ENCODE measurements at places on chromosomes 11 and 22.

GRCh38 chr22:35970616-35971455 lies 57.8 kb downstream of the RBFOX2 start:
- no peak for DNase-seq

- DNase-seq: peak; percentile 83
Measured at GRCh38 chr11:128733440-128734102, 39.7 kb downstream of the FLI1 start.

- no peak for DNase-seq
Measured at GRCh38 chr22:20127318-20127868, 4.2 kb upstream of the ZDHHC8 start.

- DNase-seq: no peak
Measured at GRCh38 chr11:1459219-1459575, 27.4 kb downstream of the MOB2 start.

- no peak for DNase-seq
Measured at GRCh38 chr11:69921128-69922014, 102.2 kb upstream of the FGF3 start.

- no peak for DNase-seq
Measured at GRCh38 chr11:69356703-69357457, 62.9 kb downstream of the MYEOV start.

GRCh38 chr11:3950996-3951660 lies 95.7 kb downstream of the STIM1 start:
- peak; percentile 78 for DNase-seq

GRCh38 chr11:61161190-61162091 lies at the start of gene VPS37C:
VPS37C (minus strand) TSS chr11:61161426; CDS start chr11:61138829, 22,597 bp downstream.
- peak; percentile 93 for DNase-seq

DNA sequence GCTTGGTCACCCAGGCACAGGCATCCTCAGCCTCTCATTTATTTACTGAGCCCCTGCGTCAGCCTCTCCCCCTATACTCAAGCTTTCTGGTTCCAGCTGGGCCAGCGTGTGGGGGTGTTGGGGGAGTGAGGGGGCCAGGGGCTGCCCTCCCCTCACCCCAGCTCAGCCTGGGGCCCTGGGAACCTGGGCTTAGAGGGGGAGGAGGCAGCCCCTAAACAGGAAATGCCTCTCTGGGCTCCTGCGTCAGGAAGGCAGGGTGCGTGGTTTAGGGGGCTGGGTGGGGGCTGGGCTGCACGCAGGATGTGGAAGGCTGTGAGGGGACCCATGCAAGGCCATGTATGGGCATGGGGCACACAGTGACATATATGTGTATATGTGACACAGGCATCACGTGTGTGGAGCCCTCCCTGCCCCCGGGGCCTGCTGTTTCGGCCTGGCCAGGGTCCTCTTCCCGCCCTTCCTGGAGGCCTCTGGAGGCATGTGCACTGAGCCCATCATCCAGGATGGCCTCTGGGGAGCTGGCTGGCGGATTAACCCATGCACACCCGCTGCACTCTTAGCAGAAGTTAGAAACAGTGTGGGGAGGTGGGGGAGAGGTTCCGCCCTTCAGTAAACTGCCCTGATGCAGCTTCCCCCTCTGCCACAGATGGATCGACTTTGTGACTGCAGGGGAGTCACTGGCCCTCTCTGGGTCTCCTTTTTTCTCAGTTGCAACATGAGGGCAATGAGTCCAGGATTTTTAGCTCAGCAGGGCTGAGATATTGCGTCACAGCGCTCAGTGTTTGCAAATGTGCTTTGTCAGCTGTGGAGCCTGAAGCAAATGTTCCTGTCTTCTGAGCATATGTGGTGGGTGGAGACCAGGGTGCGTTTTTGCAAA lies 1.1 kb upstream of the CD248 start:
- peak; percentile 65 for DNase-seq

GRCh38 chr11:17642370-17642769 lies 77.0 kb upstream of the MYOD1 start:
- no peak for DNase-seq

DNA sequence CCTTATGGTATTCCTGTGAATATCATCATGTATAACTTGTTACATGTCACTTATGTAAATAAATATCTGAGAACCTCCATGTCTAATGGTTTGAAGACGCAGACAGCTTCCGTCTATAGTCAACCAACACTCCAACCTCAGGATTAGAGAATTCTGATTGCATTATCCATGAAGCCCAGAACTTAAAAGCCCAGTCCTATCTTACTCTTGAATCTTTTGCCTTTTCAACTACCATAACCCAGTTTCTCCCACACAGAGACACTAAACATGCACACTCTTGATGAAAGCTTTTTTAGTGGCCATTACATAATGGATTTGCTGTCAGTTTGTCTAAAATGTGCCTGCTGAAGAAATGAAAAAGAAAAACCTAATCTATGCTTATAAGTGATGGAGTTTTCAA lies 1219.2 kb downstream of the LRRC4C start:
- no peak for DNase-seq

GRCh38 chr11:3186166-3186953 lies 21.2 kb upstream of the OSBPL5 start:
- DNase-seq: no peak

DNA sequence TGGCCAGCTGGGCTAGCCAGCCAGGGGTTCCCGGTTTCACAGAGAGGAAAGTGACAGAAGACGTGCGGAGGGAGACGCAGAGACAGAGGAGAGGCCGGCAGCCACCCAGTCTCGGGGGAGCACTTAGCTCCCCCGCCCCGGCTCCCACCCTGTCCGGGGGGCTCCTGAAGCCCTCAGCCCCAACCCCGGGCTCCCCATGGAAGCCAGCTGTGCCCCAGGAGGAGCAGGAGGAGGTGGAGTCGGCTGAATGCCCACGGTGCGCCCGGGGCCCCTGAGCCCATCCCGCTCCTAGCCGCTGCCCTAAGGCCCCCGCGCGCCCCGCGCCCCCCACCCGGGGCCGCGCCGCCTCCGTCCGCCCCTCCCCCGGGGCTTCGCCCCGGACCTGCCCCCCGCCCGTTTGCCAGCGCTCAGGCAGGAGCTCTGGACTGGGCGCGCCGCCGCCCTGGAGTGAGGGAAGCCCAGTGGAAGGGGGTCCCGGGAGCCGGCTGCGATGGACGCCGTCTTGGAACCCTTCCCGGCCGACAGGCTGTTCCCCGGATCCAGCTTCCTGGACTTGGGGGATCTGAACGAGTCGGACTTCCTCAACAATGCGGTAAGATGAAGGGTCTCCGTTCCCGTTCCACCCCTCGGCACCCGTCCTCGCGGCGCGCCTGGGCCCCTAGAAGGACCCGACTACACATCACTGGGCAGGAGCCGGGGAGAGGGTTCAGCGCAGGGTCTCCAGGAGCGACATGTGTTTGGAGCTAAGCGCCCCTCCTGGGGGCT lies at the start of gene CREB3L1:
CREB3L1 (plus strand) TSS at position 41 of the 765 bp plus-strand sequence; CDS start at position 491, 450 bp downstream.
- DNase-seq: no peak

GRCh38 chr11:106379712-106380111 lies 302.2 kb downstream of the AASDHPPT start:
- no peak for DNase-seq

GRCh38 chr22:42990131-42990838 lies 24.7 kb downstream of the PACSIN2 start:
- peak; percentile 42 for DNase-seq

GRCh38 chr22:49928555-49929210 lies 10.2 kb downstream of the CRELD2 start:
- no peak for DNase-seq

DNA sequence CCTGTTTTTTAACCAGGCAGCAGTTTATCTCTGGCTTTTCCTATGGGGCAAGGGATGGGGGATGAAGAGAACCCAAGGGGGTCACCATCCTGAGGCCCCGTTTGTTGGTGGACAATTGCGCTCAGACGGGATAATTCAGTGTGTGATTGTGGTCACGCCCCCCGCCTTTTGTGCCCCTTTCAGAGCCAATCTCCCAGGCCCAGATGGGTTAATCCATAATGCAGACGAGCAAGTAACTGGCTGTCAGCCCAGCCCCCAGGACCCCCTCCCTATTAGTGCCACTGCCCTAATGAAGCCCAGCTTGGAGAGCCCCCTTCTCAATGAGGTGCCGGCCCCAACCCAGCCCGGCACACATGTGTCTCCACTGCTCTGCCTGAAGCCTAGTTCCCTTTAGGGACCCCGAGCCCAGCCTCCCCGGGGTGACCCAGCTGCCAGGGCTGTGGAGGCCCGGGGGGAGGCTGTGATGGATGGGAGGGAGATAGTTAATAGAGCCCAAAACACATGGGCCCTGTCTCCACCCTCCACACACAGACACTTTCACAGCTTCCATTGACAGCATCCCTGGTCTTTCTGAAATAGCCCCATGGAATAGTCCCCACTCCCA lies 19.1 kb upstream of the ROBO3 start:
- no peak for DNase-seq

DNA sequence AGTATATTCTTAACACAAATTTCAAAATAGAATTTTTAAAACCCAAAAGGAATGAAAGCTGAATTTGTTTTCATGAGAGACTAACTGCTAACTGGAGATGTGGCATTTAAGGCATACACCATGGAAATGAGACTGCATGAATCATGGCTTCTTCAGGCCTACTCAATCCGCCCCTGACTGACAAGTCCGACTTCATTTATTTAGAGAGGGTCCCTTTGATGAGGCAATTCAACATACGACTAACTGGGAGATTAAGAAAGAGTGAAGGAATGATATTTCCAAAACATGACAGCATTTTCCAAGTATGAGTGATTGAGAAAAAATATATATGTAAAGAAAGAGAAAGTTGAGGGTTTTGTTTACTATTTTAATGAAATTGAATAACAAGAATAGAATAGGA lies 720.1 kb downstream of the DLG2 start:
- DNase-seq: no peak

DNA sequence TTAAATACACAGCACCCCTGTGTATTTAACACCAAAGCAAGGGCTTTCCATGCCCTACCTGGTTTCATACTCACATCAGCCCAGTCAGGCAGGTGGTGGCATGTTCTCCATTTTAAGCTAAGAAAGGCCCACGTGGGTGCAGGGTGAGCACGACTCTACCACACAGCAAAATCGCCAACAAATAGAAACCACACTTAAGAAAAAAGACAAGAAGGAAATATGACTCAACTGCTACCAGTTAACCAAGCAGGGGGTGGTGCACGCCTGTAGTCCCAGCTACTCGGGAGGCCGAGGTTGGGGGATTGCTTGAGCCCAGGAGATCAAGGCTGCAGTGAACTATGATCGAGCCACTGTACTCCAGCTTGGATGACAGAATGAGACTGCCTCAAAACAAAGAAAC lies 35.2 kb upstream of the TFIP11 start:
- DNase-seq: no peak

DNA sequence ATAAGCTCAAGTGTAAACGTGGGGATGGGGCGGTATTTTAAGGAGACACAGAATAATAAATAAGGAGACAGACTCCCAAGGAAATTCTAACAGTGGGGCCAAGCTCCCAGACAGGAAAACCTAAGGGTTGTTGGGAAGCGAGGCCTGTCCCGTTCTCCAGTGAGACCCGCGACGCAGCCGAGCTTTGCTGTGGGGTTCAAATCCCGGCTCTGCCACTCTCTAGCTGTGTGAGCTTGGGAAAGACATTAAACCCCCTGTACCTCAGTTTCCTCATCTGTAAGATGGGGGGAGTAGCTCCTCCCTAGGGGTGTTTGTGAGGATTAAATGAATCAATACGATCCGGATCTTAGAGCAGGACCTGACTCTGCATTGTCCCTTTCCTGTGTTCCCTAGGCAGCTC lies 106.8 kb downstream of the TRIM29 start:
- no peak for DNase-seq

GRCh38 chr11:126188332-126189108 lies 22.9 kb downstream of the RPUSD4 start:
- DNase-seq: no peak

- DNase-seq: no peak
Measured at GRCh38 chr11:103528596-103528995, 419.4 kb downstream of the DYNC2H1 start.

GRCh38 chr11:12171921-12172320 lies 61.5 kb downstream of the MICAL2 start:
- no peak for DNase-seq

DNA sequence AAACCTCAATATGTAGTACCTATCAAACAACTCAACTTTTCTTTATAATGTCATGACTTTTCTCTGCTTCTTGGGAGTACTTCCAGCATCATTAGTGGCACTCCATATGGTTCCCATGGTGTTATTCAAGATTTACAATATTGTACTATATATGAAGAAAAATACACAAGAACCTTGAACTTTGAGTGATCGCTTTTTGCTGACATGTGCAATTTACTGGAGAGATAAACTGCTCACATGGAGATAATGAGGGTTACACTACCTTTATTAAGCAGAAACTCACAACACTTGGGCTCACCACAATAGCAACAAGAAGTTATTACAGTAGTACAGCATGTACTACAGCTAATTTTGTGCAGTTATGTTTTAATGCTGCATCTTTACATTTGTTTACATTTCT lies 388.2 kb downstream of the DLG2 start:
- DNase-seq: no peak

- DNase-seq: no peak
Measured at GRCh38 chr11:47438721-47439120, 10.2 kb downstream of the RAPSN start.

DNA sequence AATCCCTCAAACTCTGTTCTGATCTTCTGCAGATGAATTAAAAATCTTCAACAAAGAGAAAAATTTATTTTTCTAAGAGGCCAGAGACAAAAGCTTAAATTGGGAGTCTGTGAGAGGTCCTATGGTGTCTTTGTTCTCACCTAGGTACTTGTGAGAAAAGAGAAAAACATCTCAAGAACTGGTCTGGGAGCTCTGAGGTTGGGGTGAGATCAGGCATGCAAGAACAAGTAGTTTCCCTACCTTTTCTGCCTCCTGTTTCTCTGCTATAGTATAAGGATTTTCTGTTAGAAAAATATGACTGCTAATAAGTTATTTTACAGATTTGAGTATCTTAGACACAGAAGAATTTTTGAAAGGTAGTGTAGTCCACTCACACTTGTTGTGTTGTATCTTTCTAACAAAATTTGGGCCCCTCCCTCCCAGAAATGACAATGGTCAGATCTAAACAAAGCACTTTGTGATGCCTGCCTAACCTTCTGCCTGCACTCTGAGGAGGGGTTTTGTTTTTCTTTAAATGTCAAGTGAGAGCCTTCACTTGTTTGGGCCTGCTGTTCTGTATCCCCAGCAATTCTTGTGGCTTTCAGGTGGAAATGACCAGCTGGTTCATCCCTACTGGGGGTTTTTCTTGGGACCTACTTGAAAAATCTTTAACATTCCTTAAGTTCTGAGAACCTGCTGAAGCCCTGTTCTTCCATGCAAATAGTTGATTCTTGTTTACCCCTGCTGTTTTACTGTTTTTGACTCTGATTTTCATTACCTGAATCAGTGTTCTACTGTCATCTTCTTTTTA lies 13.6 kb upstream of the OR51S1 start:
- DNase-seq: peak; percentile 6

DNA sequence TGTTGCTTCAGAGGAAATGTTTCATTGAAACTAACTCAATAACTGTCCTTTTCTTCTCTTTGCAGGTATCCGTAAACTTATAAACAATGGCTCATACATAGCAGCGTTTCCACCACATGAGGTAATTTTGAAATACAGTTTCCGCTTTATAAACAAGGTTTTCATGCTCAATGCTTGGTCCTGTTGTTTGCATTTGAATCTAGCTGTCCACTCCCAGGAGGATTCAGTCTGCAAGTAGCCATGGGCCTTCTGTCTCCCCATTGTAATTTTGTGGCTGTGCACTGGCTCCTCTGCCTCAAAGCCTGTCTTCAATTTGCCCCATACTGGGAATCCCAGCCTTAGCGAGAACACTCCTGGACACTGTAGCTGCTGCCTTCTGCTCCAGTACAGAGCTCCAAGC lies 34.7 kb downstream of the MUC15 start:
- DNase-seq: peak; percentile 1

All from ELF-1 (cell line).